ENCODE measurements at places on chromosomes 13 and 19.

- H3K27me3 ChIP-seq = no peaks in the 10 kb centered on the region
- H3K36me3 ChIP-seq = no peaks in the 10 kb centered on the region
- no peaks in the 10 kb centered on the region for H3K4me1 ChIP-seq
These were observed 18.3 kb upstream of the NFIC start for GRCh38 chr19:3348042-3348441.

GRCh38 chr19:33781996-33782395, 14.7 kb upstream of the KCTD15 start:
- no peaks in the 10 kb centered on the region for H3K36me3 ChIP-seq
- DNase-seq = no peak
- H3K4me3 ChIP-seq = no peak overlapping the region
- H3K27ac ChIP-seq = no peak overlapping the region

DNA sequence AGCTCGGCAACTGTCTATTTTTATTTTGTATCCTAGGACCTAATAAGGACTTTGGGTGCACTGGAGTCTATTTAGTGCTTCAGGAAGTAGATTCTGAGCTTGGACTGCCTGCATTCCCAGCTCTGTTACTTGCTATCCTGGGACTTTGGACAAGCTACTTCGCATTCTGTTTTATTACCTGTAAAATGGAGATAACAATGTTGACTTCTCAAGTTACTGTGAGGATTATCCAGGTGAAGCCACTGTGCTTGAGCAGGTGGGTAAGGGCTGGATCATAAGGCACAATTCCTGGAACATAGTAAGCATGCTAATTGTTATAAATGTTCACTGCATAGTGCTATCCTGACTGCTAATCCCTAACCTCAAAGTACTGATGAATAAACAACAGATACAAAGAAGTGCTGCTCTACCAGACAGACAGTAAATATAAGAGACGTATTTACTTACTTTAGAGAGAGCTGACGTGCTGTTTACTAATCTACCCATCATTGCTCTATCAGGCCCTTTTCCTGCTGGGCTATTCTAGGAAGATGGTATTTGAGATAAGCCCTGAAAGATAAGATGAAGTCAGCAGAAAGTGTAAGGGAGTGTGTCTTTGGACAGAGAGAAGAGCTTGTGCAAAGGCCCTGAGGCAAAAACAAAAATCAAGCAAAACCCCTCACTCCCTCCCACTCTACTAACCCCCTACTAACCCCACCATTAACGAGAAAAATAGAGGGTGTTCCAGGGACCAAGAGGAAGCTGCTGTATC, 50.8 kb upstream of the FLT1 start:
- no peak for DNase-seq
- H3K36me3 ChIP-seq = no peaks in the 10 kb centered on the region
- H3K4me3 ChIP-seq = no peak overlapping the region
- H3K27me3 ChIP-seq = no peaks in the 10 kb centered on the region

- H3K4me1 ChIP-seq = peaks cover 8% of the 10 kb centered on the region
- H3K27ac ChIP-seq = no peak overlapping the region
- H3K36me3 ChIP-seq = no peaks in the 10 kb centered on the region
- no peak overlapping the region for H3K4me3 ChIP-seq
- no peak for DNase-seq
These were observed 8.8 kb downstream of the STAP2 start for GRCh38 chr19:4329858-4330257.

GRCh38 chr13:43626994-43627393, 159.8 kb downstream of the ENOX1 start:
- no peaks in the 10 kb centered on the region for H3K27me3 ChIP-seq
- DNase-seq = no peak
- H3K36me3 ChIP-seq = no peaks in the 10 kb centered on the region
- no peak overlapping the region for H3K27ac ChIP-seq
- H3K4me3 ChIP-seq = no peak overlapping the region

- no peak for DNase-seq
- H3K4me1 ChIP-seq = peaks cover 9% of the 10 kb centered on the region
- H3K27ac ChIP-seq = peak overlapping the region; percentile 56
- no peaks in the 10 kb centered on the region for H3K27me3 ChIP-seq
These were observed 104.8 kb downstream of the WDFY2 start for GRCh38 chr13:51688937-51689662.

DNA sequence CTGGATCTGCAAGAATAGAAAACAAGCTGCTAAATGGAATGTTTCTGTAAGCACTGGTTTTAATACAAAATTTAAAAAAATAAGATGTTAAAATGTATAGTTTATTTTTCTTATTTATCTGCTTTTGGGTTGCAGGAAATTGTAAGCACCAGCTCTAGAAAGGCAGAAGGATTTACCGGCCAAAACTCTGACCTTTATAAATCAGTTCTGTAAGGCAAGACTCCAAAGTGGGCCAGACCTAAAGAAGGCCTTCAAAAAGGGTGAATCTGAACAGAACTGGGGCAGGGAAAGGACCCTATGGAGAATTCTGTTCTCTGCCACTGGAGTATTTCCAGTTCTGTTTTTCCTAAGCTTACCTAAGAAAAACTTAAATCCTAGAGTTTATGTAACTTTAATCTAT, 19.3 kb downstream of the ZNF100 start:
- H3K4me1 ChIP-seq = no peaks in the 10 kb centered on the region
- peaks cover 4% of the 10 kb centered on the region for H3K36me3 ChIP-seq
- no peaks in the 10 kb centered on the region for H3K27me3 ChIP-seq
- DNase-seq = no peak
- no peak overlapping the region for H3K4me3 ChIP-seq

DNA sequence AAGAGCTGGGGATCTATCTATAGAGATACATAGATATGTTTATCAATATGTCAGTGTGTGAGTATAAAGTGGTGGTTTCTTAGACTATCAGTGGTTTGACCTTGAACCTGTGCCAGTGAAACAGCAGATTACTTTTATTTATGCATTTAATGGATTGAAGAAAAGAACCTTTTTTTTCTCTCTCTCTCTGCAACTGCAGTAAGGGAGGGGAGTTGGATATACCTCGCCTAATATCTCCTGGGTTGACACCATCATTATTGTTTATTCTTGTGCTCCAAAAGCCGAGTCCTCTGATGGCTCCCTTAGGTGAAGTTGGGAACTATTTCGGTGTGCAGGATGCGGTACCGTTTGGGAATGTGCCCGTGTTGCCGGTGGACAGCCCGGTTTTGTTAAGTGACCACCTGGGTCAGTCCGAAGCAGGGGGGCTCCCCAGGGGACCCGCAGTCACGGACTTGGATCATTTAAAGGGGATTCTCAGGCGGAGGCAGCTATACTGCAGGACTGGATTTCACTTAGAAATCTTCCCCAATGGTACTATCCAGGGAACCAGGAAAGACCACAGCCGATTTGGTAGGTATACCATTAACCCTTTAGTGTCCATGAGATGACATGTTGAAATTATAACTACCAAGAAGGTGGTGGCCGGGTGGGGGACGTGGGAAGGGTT, 880 bp downstream of the FGF9 start:
- H3K27ac ChIP-seq = no peak overlapping the region
- no peaks in the 10 kb centered on the region for H3K36me3 ChIP-seq
- DNase-seq = no peak
- H3K27me3 ChIP-seq = peaks cover 37% of the 10 kb centered on the region

- H3K27ac ChIP-seq = no peak overlapping the region
- no peaks in the 10 kb centered on the region for H3K4me1 ChIP-seq
- H3K4me3 ChIP-seq = no peak overlapping the region
These were observed 7.0 kb downstream of the ZNF737 start for GRCh38 chr19:20558571-20558970.

- no peak overlapping the region for H3K27ac ChIP-seq
- H3K36me3 ChIP-seq = no peaks in the 10 kb centered on the region
- no peak overlapping the region for H3K4me3 ChIP-seq
These were observed 235.9 kb downstream of the NHLRC3 start for GRCh38 chr13:39273953-39274738.

- H3K4me1 ChIP-seq = peaks cover 19% of the 10 kb centered on the region
- no peak overlapping the region for H3K4me3 ChIP-seq
- no peaks in the 10 kb centered on the region for H3K27me3 ChIP-seq
These were observed 180.6 kb downstream of the FOXO1 start for GRCh38 chr13:40485611-40486517.

DNA sequence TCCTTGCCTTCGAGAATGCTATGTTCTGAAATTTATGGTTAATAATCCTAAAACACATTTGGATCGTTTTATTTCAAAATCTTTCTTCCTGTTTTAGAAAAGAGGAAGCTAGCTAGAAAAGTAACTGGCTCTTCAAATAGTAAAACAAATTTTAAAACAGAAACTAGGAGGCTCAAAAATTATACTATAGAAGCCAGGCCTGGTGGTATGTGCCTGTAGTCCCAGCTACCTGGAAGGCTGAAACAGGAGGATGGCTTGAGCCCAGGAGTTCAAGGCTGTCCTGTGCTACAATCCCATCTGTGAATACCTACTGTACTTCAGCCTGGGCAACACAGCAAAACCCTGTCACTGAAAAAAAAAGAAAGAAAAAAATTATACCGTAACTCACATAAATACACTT, 57.9 kb downstream of the ELF1 start:
- H3K27me3 ChIP-seq = no peaks in the 10 kb centered on the region
- no peak for DNase-seq
- H3K36me3 ChIP-seq = peaks cover 10% of the 10 kb centered on the region
- H3K4me1 ChIP-seq = peaks cover 33% of the 10 kb centered on the region

GRCh38 chr13:44312834-44313551, 60.6 kb upstream of the SERP2 start:
- H3K27me3 ChIP-seq = no peaks in the 10 kb centered on the region
- H3K4me3 ChIP-seq = no peak overlapping the region
- no peak for DNase-seq
- H3K27ac ChIP-seq = no peak overlapping the region

- H3K27me3 ChIP-seq = peaks cover 10% of the 10 kb centered on the region
- H3K27ac ChIP-seq = no peak overlapping the region
- H3K36me3 ChIP-seq = no peaks in the 10 kb centered on the region
- no peak for DNase-seq
- peaks cover 13% of the 10 kb centered on the region for H3K4me1 ChIP-seq
These were observed 831 bp upstream of the CBARP start for GRCh38 chr19:1238369-1239303.

GRCh38 chr13:23899555-23899954, 2.3 kb upstream of the C1QTNF9B start:
- H3K36me3 ChIP-seq = no peaks in the 10 kb centered on the region
- no peak for DNase-seq
- H3K27ac ChIP-seq = no peak overlapping the region
- H3K4me3 ChIP-seq = no peak overlapping the region
- H3K27me3 ChIP-seq = no peaks in the 10 kb centered on the region
- H3K4me1 ChIP-seq = no peaks in the 10 kb centered on the region

GRCh38 chr13:46086985-46087384, 17.8 kb downstream of the CPB2 start:
- no peaks in the 10 kb centered on the region for H3K4me1 ChIP-seq
- no peak for DNase-seq
- no peak overlapping the region for H3K27ac ChIP-seq
- no peaks in the 10 kb centered on the region for H3K27me3 ChIP-seq
- H3K4me3 ChIP-seq = no peak overlapping the region

GRCh38 chr13:44415815-44416214, 42.2 kb downstream of the SERP2 start:
- no peaks in the 10 kb centered on the region for H3K36me3 ChIP-seq
- no peak for DNase-seq
- H3K27me3 ChIP-seq = no peaks in the 10 kb centered on the region
- H3K27ac ChIP-seq = no peak overlapping the region
- H3K4me1 ChIP-seq = no peaks in the 10 kb centered on the region

- no peaks in the 10 kb centered on the region for H3K4me1 ChIP-seq
- no peaks in the 10 kb centered on the region for H3K27me3 ChIP-seq
- no peak overlapping the region for H3K4me3 ChIP-seq
- no peak overlapping the region for H3K27ac ChIP-seq
These were observed 2.9 kb downstream of the HIF3A start for GRCh38 chr19:46299695-46300094.

GRCh38 chr13:95217920-95218830, 83.1 kb downstream of the ABCC4 start:
- no peak overlapping the region for H3K27ac ChIP-seq
- H3K27me3 ChIP-seq = no peaks in the 10 kb centered on the region

- H3K27me3 ChIP-seq = no peaks in the 10 kb centered on the region
- no peaks in the 10 kb centered on the region for H3K36me3 ChIP-seq
- H3K27ac ChIP-seq = no peak overlapping the region
- no peaks in the 10 kb centered on the region for H3K4me1 ChIP-seq
- DNase-seq = no peak
These were observed 24.5 kb upstream of the SOX1 start for GRCh38 chr13:112042496-112042895.
